ENCODE measurements at places on chromosomes 6 and 20.

- no peak for DNase-seq
Observed at GRCh38 chr20:19903168-19903811, 113.9 kb upstream of the NAA20 start.

- DNase-seq: no peak
Observed at GRCh38 chr20:51510169-51510568, 32.4 kb downstream of the NFATC2 start.

GRCh38 chr6:34692280-34692679, 4.3 kb downstream of the ILRUN start:
- DNase-seq: no peak

DNA sequence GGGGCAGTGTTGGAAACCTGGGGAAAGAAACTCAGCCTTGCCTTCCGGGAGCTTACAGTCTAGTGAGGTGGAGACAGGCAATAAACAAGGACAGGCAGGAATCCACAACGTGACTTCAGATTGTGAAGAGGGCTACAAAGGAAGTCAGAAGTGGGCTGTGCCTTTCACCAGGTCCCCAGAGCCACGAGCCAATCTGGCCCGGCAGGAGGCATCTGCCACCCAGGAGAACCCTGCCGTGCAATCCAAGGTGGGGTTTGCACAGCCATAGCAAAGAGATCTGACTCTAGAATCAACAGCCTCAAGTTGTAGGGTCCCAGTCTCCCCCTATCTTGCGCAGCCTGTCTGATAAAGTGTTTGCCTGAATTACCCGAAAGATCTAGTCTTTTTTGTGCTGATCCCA, 5.5 kb downstream of the SLC32A1 start:
- DNase-seq: no peak

All from CMK (cell line).